ENCODE measurements at places on chromosomes 16 and 17.

DNA sequence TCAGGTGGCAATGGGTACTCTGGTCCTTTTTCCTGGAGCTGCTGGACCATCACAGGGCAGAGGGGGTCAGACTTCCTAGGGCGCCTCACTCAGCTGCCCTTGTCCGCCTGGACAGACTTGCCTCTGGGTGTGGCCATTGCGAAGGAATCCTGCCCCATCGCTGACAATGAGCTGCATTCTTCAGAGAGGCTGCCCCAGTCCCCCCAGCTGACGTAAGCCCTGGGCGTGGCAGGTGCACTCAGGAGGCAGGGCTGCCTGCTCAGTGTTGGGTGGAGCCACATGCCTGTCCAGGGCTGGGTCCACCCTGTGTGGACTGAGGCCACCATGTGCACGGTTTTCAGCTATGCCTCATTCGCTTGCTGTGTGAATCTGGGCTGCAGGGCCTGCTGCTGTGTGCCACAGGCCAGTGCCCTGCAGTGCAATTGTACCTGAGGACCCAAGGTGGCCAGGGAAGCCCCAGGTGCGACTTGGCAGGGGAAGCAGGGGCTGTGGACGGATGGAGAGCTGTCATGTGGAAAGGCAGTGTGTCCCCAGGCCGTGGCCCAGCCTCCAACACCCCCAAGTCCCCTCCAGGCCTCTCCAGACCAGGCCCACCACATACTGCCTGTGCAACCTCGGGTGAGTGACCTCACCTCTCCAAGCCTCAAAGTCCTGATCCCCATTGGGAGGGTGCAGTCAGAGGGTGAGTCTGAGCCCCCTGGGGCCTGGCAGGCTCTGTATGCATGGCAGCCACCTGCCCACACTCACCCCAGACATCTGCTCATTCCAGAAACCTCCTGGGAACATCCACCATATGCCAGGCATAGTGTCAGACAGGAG lies 14.0 kb upstream of the MPRIP start:
- no peak for DNase-seq

DNA sequence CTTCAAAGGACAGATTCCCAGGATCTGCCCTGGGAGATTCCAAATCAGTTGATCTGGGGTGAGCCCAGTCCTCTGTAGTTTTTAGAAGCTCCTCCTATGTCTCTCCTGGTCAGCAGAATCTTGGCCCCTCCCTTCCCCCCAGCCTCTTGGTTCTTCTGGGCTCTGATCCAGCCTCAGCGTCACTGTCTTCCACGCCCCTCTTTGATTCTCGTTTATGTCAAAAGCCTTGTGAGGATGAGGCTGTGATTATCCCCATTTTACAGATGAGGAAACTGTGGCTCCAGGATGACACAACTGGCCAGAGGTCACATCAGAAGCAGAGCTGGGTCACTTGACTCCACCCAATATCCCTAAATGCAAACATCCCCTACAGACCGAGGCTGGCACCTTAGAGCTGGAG lies 840 bp upstream of the CDH5 start:
- no peak for DNase-seq

DNA sequence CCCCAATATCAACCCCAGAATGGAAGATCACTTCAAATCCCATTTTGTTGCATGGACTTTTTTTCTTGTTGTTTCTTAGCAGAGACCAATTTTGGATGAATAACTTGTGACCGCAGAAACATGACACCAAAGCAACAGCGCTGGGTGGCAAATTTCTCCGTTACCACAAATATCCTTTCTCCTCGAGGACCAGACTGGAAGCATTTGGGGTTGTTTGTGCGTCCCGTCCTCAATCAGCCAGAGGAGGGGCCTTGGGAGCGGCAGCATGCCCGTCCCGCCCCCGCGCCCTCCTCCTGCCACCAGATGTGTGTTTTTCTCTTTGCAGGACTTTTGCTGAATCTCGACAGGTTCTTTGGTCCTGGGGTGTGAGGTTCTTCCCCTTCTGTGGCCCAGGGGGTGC lies 282.5 kb upstream of the FOXF1 start:
- DNase-seq: no peak

DNA sequence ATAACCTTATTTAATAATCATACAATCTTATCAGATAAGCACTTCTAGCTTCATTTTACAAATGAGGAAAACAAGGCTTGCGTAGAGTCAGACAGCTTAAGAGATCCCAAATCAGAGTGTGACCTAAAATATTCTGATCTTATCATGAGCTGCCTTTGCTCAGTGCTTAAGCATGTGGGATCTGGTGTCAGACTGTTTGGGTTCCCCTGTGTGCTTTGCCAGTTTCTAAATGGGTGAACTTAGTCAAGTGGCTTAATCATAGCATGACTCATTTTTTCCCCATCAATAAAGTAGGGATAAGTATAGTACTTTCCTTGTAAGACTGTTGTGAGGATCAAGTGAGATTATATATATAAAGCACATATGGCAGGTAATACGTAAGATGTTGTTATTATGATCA lies 612.6 kb upstream of the C16orf82 start:
- DNase-seq: no peak

DNA sequence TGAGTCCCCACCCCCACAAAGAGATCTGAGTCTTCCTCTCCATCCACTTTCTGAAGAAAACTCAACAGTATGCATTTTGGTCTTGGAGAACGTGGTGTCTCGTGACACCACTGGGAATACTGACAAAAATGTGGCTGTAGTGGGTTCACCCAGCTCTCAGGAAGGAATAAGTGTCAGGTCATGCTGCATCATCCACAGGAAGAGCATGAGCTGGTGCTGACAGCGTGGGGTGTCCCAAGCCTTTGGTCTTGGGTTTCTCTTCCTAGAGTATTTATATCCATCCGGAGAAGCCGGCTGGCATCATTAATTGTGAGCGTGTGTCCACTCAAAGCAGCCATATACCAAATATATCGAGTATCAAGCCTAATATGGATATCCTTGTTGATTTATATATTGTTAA lies 55.9 kb downstream of the C17orf67 start:
- DNase-seq: no peak

DNA sequence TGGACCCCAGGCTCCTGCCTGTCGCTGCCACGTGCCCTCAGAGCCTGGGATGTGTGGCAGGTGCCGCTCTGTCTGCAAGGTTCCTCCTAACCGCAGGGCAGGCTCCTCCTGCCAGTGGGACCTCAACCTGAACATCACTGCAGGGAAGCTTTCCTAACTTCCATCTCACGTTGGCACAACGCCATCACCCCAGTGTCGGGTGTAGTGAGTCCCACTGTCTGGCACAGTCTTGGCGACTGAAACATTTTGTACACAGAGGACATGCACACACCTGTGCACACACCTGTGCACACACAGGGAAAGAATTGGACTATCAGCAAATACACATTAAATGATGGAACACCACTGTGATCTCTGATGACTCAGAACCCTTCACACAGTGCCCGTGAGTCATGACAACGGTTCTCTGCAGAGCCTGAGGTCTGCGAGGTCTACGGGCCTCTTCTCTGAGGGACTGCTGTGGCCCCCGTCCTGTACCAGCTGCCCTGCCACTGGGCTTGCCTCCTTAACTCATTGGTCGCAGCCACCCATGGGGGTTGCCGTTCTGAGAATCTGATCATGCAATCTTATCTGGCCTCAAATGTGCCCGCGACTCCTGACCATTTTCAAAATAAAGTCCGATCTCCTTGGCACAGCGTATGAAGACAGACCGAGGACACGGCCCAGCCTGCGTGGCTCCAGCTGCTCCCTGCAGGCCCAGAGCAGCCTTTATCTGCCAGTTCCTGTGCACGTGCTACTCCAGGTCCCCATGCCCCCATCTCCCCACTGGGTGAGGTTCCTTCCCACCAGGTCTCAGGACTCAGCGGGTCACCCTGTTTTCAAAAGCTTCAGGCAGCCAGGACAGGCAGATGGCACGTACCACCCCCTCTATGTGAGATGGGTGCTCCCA lies 7.6 kb downstream of the CCDC57 start:
- no peak for DNase-seq

DNA sequence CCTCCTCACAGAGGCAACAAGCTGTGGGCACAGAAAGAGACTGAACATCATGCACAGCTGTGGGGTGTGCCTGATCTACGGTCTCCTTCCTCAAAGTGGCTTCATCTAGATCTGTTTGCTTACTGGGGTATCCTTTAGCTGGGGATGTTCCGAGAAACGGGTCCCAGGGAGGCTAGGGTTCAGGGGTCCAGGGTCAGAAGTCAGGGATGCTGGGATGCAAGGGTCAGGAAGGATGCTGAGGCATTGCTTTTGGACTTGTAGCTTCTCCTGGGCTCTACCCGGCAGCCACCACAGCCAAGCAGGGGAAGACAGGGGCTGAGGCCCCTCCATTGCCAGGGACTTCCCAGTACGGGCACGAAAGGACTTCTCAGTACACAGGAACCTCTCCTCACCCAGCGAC lies 6.6 kb downstream of the CD300LG start:
- no peak for DNase-seq

- no peak for DNase-seq
Observed at GRCh38 chr16:15417197-15417596, 17.2 kb upstream of the BMERB1 start.

- no peak for DNase-seq
Observed at GRCh38 chr16:1809281-1809801, 15.8 kb upstream of the IGFALS start.
